Upper lobe of right lung (tissue), 1 donor: ENCODE measurements at places on chromosomes 16 and 17. TPM values are rescaled to one million over a fixed set of nuclear protein-coding genes. Genes with fewer than 3 reads are reported as not detected.

GRCh38 chr16:79993629-79994209 is 393.2 kb upstream of the MAF start:
- H3K4me3 ChIP-seq, result no peak overlapping the region
- H3K36me3 ChIP-seq, result no peaks in the 10 kb centered on the region
- H3K27me3 ChIP-seq, result no peaks in the 10 kb centered on the region
- H3K27ac ChIP-seq, result no peak overlapping the region

GRCh38 chr16:31700200-31700529 is 172.5 kb downstream of the AHSP start:
- H3K4me3 ChIP-seq, result peak overlapping the region; percentile 92
- H3K27me3 ChIP-seq, result no peaks in the 10 kb centered on the region

DNA sequence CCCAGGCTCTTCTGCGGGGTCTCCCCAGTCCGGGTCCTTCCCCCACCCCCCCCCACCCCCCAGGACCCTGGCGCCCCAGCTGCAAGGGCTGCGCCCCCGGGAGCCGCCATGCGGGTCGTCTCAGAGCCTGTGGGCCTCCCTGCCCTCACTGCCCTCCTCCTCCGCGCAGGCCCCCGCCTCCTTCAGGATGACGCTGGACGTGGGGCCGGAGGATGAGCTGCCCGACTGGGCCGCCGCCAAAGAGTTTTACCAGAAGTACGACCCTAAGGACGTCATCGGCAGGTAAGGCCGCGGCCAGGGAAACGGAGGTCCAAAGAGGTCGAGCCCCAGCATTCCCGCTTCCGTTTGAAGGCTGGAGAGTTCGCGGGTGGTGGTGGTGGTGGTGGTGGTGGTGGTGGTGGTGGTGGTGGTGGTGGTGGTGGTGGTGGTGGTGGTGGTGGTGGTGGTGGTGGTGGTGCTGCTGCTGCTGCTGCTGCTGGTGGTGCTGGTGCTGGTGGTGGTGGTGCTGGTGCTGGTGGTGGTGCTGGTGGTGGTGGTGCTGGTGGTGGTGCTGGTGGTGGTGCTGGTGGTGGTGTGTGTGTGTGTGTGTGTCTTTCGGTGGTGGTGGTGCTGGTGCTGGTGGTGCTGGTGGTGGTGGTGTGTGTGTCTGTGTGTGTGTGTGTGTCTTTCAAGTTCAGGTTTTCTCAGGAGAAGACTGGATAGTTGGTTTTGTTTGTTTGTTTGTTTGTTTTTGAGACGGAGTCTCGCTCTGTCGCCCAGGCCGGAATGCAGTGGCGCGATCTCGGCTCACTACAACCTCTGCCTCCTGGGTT is 615 bp downstream of the PHKG2 start:
- DNase-seq, result peak; percentile 81
- H3K4me3 ChIP-seq, result peak overlapping the region; percentile 70
- peak overlapping the region; percentile 78 for H3K27ac ChIP-seq

DNA sequence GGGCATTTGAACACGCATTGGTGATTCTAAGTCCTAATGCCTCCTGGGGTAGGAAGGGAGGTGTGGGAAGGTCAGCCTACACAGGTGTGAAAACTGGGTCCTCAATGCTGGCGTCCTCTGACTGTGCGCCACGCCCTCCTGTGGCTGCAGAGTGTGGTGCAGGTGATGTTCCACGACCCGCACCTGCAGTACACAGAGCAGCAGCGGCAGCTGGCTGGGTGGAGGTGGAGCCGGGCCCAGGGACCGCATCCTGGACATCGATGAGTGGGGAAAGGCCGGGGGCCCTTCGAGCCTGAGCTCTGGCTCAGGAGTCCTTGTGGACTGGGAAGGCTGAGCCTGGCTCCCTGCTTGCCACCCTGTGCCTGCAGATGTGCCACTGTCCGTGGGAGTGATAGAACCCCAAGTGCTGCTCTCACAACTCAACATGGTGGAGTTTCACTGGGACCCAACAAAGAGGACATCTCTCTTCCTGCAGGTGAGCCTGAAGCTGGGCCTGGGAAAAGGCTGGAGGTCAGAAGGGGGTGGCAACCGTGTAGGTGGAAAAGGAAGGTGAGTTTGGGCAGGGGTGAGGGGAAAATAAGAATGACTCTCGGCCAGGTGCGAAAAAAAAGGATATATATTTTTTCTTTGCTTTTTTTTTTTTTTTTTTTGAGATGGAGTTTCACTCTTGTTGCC is 14.0 kb upstream of the STAC2 start:
- no peak overlapping the region for H3K27ac ChIP-seq
- H3K4me3 ChIP-seq, result no peak overlapping the region
- no peaks in the 10 kb centered on the region for H3K36me3 ChIP-seq
- DNase-seq, result peak; percentile 84

DNA sequence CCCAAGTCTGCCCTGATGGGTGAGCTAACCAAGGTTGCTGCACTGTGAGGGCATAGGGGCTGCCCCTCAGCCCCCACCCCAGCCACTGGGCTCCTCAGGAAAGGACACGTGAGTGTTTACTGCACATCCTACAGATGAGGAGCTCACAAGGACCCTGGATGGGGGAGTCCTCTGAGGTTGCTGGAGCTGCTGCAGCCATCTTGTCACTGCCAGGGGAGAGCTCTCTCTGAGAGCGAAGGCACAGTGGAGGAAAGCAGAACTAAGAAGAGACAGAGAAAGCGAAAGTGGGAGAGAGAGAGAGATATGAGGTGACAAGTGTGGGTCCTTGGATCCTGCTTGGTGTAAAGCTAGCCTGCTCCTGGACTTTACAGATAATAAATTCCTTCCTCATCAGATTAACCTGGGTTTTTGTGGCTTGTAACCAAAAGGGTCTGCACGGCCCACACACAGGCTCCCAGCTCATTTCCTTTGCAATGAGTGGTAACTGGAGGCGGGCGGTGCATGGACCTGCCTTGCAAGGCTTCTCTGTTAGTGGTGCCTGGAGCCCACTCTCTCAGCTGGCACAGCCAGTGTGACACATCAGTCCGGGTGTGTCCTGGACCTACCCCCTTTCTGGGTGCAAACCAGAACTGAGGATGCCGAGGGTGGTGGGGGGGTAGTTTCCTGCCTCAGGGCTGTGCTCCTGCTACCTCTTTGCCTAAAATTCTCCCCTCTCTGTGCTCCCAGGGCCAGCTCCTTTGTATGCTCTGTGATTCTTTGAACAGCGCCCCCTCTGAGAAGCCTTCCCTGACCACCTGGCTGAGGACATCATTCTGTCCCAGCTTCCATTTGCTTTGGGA is 14.2 kb downstream of the SNX20 start:
- peak overlapping the region; percentile 10 for H3K4me3 ChIP-seq
- peak overlapping the region; percentile 68 for H3K27ac ChIP-seq
- DNase-seq, result no peak
- no peaks in the 10 kb centered on the region for H3K36me3 ChIP-seq
- peaks cover 8% of the 10 kb centered on the region for H3K4me1 ChIP-seq

- no peak overlapping the region for H3K4me3 ChIP-seq
- DNase-seq, result peak; percentile 47
- peaks cover 19% of the 10 kb centered on the region for H3K4me1 ChIP-seq
- peaks cover 54% of the 10 kb centered on the region for H3K36me3 ChIP-seq
- no peaks in the 10 kb centered on the region for H3K27me3 ChIP-seq
Observed at GRCh38 chr17:77495575-77495974, 354.8 kb downstream of the SEC14L1 start.

GRCh38 chr16:58850678-58851020 is 116.5 kb upstream of the GOT2 start:
- no peaks in the 10 kb centered on the region for H3K4me1 ChIP-seq
- no peak for DNase-seq
- H3K36me3 ChIP-seq, result no peaks in the 10 kb centered on the region
- H3K27ac ChIP-seq, result no peak overlapping the region
- H3K27me3 ChIP-seq, result peaks cover 6% of the 10 kb centered on the region

GRCh38 chr16:89042711-89043551 is 50.7 kb upstream of the ACSF3 start:
- no peak overlapping the region for H3K27ac ChIP-seq
- no peak for DNase-seq
- peaks cover 30% of the 10 kb centered on the region for H3K27me3 ChIP-seq
- H3K4me1 ChIP-seq, result no peaks in the 10 kb centered on the region
- H3K4me3 ChIP-seq, result no peak overlapping the region

DNA sequence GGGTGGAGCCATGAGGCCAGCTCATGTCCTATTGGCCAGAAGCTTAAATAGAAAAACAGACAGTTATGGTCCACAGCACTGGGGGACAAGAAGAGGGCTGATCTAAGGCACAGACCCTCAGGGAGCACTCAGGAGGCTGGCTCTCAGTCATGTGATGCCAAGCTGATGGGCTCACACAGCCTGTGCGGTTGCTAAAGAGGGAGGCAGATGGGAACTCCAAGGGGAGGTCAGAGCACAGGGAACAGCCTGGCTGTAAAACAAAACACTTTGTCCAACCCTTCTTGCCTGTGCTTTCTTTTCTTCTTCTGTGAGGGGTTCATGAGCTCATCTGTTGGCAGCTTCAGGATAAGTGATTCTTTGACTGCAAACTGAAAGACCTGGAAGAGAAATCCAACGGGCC is 27.2 kb downstream of the CNTNAP1 start:
- no peaks in the 10 kb centered on the region for H3K4me1 ChIP-seq
- DNase-seq, result no peak
- peaks cover 100% of the 10 kb centered on the region for H3K36me3 ChIP-seq

- H3K36me3 ChIP-seq, result no peaks in the 10 kb centered on the region
- peaks cover 25% of the 10 kb centered on the region for H3K4me1 ChIP-seq
- H3K4me3 ChIP-seq, result no peak overlapping the region
- H3K27me3 ChIP-seq, result no peaks in the 10 kb centered on the region
- no peak overlapping the region for H3K27ac ChIP-seq
Observed at GRCh38 chr17:27568216-27568615, 62.8 kb upstream of the LGALS9 start.

- no peak overlapping the region for H3K27ac ChIP-seq
- no peaks in the 10 kb centered on the region for H3K27me3 ChIP-seq
- no peaks in the 10 kb centered on the region for H3K4me1 ChIP-seq
Observed at GRCh38 chr17:45979137-45979536, 19.9 kb upstream of the STH start.

GRCh38 chr16:14072360-14072759 is 1.2 kb downstream of the MRTFB start:
- H3K4me3 ChIP-seq, result peak overlapping the region; percentile 80
- no peak overlapping the region for H3K27ac ChIP-seq
- no peak for DNase-seq
- H3K27me3 ChIP-seq, result no peaks in the 10 kb centered on the region
- no peaks in the 10 kb centered on the region for H3K36me3 ChIP-seq
- H3K4me1 ChIP-seq, result no peaks in the 10 kb centered on the region

- H3K27me3 ChIP-seq, result no peaks in the 10 kb centered on the region
- H3K4me1 ChIP-seq, result peaks cover 32% of the 10 kb centered on the region
- no peak overlapping the region for H3K4me3 ChIP-seq
- no peak overlapping the region for H3K27ac ChIP-seq
- no peak for DNase-seq
Observed at GRCh38 chr17:41797377-41797776, 10.9 kb upstream of the JUP start.

- no peaks in the 10 kb centered on the region for H3K36me3 ChIP-seq
- DNase-seq, result no peak
- H3K27me3 ChIP-seq, result no peaks in the 10 kb centered on the region
- H3K27ac ChIP-seq, result no peak overlapping the region
Observed at GRCh38 chr17:27824745-27825144, 24.4 kb upstream of the NOS2 start.

DNA sequence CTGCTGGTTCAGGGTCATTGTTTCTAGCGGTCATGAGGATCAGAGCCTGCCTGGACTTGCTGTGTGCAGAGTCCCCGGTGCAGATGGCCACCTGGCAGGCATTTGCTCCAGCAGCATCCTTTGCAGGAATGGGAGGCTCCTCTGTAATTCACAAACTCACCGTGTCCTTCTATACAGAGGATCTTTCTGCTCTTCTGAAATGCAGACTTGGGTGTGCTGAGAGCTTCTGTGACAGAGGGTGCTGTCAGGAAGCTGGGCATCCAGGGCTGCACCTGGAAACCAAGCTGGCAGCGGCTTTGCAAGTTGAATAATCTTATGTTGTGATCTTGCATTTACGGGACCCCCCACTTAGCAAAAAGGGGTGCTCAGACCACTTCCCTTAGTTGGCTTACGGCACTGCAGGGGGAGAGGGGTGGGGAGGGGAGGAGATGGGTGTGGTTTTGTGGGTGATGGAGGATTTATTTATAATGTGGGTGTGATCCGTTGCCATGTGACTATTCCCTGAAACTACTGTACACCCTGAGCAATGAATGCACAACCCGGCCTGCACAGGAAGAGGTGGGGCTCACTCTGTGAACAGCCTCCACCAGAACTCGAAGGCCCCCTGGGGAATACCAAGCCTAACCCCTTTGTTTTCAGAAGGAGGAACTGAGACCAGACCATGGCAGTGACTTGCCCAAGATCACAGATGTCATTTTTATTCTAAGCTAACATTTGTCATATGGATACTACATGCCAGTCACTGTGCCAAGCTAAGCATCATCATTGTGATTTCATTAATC is 178.3 kb downstream of the PRKCB start:
- H3K36me3 ChIP-seq, result no peaks in the 10 kb centered on the region
- no peaks in the 10 kb centered on the region for H3K27me3 ChIP-seq
- peaks cover 3% of the 10 kb centered on the region for H3K4me1 ChIP-seq

DNA sequence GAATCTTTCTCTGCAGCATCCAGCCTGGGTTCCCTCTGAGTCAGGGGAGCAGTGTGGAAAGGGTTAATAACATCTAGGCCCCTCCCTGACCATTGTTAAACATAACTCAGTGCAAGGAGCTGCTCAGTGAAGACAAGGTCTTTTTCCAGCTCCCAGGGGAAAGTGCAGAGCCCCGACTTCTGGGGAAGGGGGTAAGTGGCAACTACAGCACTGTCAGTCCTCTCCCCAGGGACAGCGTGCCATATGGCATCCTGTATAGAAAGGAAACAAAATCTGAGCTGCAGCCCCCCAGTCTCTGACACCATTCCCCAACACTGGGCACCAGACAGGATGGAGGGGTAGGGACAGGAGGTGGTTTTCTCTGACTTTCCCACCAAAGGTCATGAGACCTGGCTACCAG is 7.8 kb downstream of the MRPL27 start:
- DNase-seq, result no peak
- no peak overlapping the region for H3K27ac ChIP-seq
- peaks cover 47% of the 10 kb centered on the region for H3K36me3 ChIP-seq

GRCh38 chr17:17792551-17793377 is 44.0 kb downstream of the SREBF1 start:
- H3K36me3 ChIP-seq, result peaks cover 43% of the 10 kb centered on the region
- H3K27ac ChIP-seq, result no peak overlapping the region
- H3K4me1 ChIP-seq, result peaks cover 13% of the 10 kb centered on the region
- no peaks in the 10 kb centered on the region for H3K27me3 ChIP-seq
- H3K4me3 ChIP-seq, result no peak overlapping the region
- DNase-seq, result no peak

GRCh38 chr16:75446416-75446815 is 13.1 kb upstream of the CFDP1 start:
- peaks cover 44% of the 10 kb centered on the region for H3K36me3 ChIP-seq
- no peak overlapping the region for H3K4me3 ChIP-seq
- no peak for DNase-seq

GRCh38 chr16:4580250-4580649 is 24.1 kb downstream of the C16orf96 start:
- H3K27ac ChIP-seq, result no peak overlapping the region
- H3K4me3 ChIP-seq, result no peak overlapping the region
- H3K27me3 ChIP-seq, result no peaks in the 10 kb centered on the region
- no peak for DNase-seq

- peak within 1 kb of the TSS; percentile 76 for H3K27ac ChIP-seq
- H3K4me3 ChIP-seq, result peak within 1 kb of the TSS; percentile 59
- peak; percentile 87 for DNase-seq
- H3K27me3 ChIP-seq, result peaks cover 16% of the 10 kb centered on the region
Observed at GRCh38 chr17:9644910-9645751, at the start of gene USP43. TSS of gene USP43 (plus strand) at chr17:9645517. CDS start at chr17:9645633, 116 bp downstream.

The MNT gene
- total RNA-seq, result 32.7 TPM

The CLEC19A gene
- total RNA-seq, result 0.17 TPM

The ACSM2B gene
- total RNA-seq, result not detected

The DPEP2NB gene
- total RNA-seq, result not detected
